ENCODE measurements at places on chromosomes 3 and 15. TPM values are rescaled to one million over a fixed set of nuclear protein-coding genes. Genes with fewer than 3 reads are reported as not detected.

LDHAL6B gene
- not detected for polyA plus RNA-seq

ILDR1 gene
- 0.02 TPM for polyA plus RNA-seq

OR5K2 gene
- polyA plus RNA-seq: not detected

SOX2 gene
- polyA plus RNA-seq: 0.09 TPM

GOLGA6D gene
- polyA plus RNA-seq: not detected

BTBD1 gene
- 18.3 TPM for polyA plus RNA-seq
